ENCODE measurements at places on chromosomes 2 and 18.
A peak's percentile ranks its signal among the peaks of the same experiment; 100 is the strongest.

- DNase-seq = no peak
Measured at GRCh38 chr18:79439628-79440023, 43.9 kb downstream of the NFATC1 start.

DNA sequence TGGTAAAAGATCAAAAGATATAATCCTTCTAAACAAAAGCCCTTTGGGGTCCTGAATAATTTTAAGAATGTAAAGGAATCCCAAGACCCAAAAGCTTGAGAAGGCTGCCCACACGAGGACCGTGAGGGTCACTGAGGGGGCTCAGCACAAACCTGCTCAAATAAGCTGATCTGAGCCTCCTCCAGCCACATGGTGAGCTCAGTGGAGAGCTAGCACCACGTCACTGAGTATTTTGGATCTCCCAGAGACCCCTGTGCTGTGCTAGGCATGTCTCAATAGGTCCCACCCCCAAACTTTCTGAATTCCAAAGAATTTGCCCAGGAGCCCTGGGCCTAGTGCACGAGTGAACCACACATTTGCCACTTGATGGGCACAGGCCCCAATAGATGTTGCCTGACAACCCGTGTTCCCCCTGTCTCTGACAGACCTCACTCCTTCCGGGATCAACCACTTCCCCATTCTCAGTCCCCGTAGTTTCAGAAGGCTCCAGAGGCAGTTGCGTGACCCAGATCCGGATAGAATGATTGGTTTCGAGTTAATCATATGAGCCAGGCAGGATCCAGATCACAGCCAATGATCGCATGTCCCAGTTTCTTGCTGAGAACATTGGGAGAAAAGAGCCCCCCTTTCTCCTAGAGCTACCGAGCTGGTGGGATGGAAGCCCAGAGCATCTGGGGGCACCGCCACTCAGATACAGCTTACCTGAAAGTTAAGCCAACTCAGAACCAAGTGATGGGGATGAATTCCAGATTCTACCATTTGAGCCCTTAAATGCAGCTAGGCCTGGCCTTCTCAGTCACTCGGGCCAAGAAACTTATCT lies 203.8 kb downstream of the TNS1 start:
- DNase-seq = no peak

GRCh38 chr2:133817680-133818566 lies 249.7 kb upstream of the NCKAP5 start:
- DNase-seq = no peak

- DNase-seq = no peak
Measured at GRCh38 chr2:114083717-114084387, 194.0 kb downstream of the ACTR3 start.

DNA sequence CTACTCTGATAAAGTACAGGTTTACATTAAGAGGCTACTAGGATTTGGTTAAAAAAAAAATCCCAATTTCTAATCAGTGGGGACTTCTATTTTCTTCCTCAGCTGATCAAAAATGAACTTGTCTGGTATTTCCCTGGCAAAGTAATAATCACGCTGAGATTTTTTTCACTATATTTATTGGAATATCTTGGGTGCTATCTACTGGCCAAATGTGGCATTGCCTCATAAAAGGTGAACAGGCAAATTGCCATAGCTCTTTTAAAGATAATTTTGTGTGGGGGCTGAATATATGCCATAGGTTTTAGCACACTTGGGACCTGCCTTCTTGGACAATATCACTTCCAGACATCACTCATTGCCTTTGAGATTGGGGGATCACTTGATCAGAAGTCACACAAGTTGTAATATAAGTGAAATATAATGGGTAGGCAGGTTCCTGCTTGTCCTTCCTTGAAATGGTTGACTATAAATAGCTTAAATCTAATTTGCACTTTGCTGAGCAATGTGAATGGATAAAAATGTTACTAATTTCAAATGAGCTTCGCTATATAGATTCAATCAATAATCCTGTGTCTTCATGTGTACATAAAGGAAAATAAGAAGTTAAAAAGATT lies 7.0 kb upstream of the NXPH2 start:
- DNase-seq = no peak

- DNase-seq = peak; percentile 71
Measured at GRCh38 chr2:235595422-235596010, 101.7 kb downstream of the AGAP1 start.

Data from left kidney (tissue), 8 donors.